ENCODE measurements at places on chromosomes 2 and 18. TPM values are rescaled to one million over a fixed set of nuclear protein-coding genes. Genes with fewer than 3 reads are reported as not detected.

DNA sequence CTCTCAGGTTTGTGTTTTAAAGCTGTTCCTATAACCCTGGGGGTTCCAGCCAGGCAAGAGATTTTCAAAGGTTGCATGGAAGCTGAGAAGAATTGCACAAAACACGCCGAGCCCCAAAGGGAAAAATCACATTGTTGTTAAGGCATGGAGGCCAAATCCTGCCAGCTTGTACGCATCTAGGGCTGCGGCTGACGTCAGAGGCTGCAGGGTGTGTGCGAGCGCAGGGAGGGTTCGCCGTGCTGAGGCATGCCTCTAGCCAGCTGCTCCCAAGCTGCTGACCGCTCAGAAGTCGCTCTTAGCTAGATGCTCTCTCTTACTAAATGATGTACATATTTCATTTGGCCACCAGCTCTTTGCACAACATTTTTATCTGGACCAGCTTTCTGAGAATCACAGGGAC is 191.8 kb downstream of the LPIN1 start:
- no peak for DNase-seq
- no peak overlapping the region for H3K4me3 ChIP-seq

GRCh38 chr2:217960351-217960750 is 42.4 kb downstream of the TNS1 start:
- DNase-seq: peak; percentile 50
- no peaks in the 10 kb centered on the region for H3K36me3 ChIP-seq
- H3K27ac ChIP-seq: no peak overlapping the region
- H3K27me3 ChIP-seq: no peaks in the 10 kb centered on the region

GRCh38 chr2:173630425-173631126 is 275.9 kb downstream of the CDCA7 start:
- H3K27me3 ChIP-seq: no peaks in the 10 kb centered on the region
- H3K4me1 ChIP-seq: no peaks in the 10 kb centered on the region

Gene SCYGR3
- total RNA-seq: not detected

Gene GAREM1
- 18.7 TPM for total RNA-seq

- DNase-seq: no peak
- H3K4me1 ChIP-seq: peaks cover 16% of the 10 kb centered on the region
- H3K27ac ChIP-seq: no peak overlapping the region
- H3K36me3 ChIP-seq: no peaks in the 10 kb centered on the region
- H3K4me3 ChIP-seq: no peak overlapping the region
- no peaks in the 10 kb centered on the region for H3K27me3 ChIP-seq
Measured at GRCh38 chr2:43467891-43468290, 127.9 kb downstream of the THADA start.

GRCh38 chr2:204529795-204530463 is 15.3 kb upstream of the PARD3B start:
- no peak overlapping the region for H3K4me3 ChIP-seq
- DNase-seq: no peak
- no peaks in the 10 kb centered on the region for H3K4me1 ChIP-seq
- no peaks in the 10 kb centered on the region for H3K36me3 ChIP-seq
- no peak overlapping the region for H3K27ac ChIP-seq

Gene FAM124B
- total RNA-seq: 0.29 TPM

- H3K27ac ChIP-seq: no peak overlapping the region
- peak; percentile 49 for DNase-seq
- H3K4me3 ChIP-seq: no peak overlapping the region
- no peaks in the 10 kb centered on the region for H3K27me3 ChIP-seq
Measured at GRCh38 chr18:21167641-21168377, 56.2 kb upstream of the ROCK1 start.
